ENCODE measurements at places on chromosomes 5 and 9.

DNA sequence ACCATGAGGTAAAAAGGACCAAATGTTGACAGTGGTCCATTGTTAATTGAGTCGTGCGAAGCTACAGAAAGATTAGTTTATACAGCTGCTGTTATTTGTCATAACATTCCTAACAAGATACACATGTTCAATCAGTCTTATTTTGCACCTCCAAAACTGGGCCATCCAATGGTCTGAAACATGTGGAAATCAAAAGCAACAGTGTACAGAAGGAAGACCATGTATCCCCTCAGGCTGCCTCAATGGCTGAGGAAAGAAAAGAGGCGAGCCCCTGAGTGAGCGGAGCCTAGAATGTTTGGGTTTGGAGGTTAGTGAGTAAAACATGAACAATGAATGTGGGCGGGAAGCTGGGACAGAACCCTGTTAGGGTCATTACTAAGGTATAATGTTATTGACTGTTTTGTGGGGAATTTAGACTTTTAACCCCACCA, 35.6 kb downstream of the NFIB start:
- no peak for DNase-seq

- no peak for DNase-seq
Observed at GRCh38 chr9:88892724-88893123, 98.5 kb upstream of the S1PR3 start.

GRCh38 chr9:15271403-15271802, 35.6 kb downstream of the TTC39B start:
- no peak for DNase-seq

DNA sequence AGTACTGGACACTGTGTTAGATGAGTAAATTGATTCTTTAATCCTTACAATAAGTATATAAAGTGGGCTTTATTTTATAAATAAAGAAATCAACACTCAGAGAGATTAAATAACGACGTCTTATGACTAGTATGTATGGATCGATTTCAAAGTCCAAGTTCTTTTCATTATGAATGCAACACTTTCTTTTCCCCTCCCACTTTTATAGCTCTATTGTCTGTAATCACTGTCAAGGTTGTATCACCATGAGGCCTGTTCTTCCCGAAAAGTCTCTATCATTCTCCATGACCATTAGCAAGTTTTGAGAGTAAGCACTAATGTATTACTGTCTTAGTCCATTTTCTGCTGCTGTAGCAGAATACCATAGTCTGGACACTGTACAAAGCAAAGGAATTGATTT, 228.4 kb downstream of the TLR4 start:
- no peak for DNase-seq

GRCh38 chr5:175752826-175753535, 95.1 kb downstream of the HRH2 start:
- DNase-seq = no peak

DNA sequence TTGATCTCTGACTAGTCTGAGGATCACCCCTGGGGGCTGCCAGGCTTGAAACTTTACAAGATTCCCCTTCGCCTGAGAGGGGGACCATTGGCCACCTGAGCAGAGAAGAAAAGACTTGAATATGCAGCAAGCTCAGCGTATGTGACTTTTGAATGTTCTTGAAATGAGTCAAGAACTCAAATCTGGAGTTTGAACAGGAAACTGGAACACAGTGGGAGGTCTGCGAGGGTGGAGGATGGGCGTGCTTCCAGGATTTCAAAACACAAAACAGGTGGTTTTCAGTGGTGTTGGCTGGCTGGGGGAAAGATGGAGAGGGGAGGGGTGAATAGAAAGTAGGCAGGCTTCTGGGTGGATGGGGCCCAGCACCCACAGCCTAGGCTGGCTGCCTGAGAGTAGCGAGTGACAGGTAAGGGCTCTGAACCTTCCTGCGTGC, 40.6 kb downstream of the TMEM174 start:
- no peak for DNase-seq

- no peak for DNase-seq
Observed at GRCh38 chr5:130050585-130050984, 146.3 kb downstream of the CHSY3 start.

DNA sequence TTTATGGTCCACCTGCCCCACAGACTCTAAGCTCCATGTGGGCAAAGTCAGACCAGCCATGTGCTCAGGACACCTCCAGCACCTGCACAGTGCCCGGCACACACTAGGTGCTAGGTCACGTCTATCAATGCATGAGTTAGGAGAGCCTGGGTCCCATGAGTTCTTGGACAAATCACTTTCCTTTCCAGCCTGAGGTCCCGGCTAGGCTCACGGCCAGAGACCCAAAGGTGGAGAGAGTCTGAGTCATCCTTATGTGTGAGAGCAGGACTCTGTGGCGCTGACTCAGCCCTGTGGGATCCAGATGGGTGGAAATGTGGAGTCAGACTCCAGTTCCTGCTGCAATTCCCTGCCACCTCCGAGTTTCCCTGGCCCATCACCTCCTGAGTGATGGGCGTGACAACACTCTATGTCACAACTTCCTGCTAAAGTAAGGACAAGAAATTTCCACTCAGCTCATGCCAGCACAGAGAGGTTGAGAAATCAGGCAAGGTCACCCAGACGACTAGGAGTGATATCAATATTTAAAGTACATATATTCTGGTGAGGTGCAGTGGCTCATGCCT, 2.5 kb upstream of the ST6GALNAC4 start:
- peak; percentile 82 for DNase-seq

DNA sequence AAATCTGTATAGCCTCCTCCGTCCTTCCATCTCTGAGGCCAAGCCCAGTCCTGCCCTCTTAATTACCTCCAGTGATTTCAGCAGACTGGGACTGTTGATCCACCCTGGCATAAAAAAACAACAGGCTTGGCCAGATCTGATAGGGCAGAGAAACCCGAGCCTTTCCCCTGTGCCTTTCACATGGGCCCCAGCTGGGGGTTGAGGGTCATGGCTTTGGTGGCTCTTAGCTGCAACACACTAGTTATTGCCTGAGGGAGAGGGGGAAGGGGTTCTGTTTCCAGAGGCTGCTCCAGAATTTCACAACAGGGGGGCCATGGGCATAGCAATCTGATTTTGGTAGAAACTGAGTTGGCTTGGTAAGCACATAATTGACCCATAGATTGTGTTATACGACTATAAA, 21.2 kb upstream of the PANK3 start:
- no peak for DNase-seq

DNA sequence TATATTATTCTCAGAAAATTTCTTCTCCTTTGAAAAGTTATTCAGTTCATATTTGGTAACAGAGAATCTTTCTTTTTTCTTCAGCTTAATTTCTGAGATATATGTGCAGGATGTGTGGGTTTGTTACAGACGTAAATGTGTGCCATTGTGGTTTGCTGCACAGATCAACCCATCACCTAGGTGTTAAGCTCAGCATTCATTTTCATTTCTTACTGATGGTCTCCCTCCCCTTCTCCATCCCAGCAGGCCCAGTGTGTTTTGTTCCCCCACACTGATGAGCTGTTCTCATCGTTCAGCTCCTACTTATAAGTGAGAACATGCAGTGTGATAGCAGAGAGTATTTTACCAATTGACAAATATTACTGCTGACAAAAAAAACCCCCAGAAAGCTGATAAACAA, 330.0 kb upstream of the CHD1 start:
- no peak for DNase-seq

DNA sequence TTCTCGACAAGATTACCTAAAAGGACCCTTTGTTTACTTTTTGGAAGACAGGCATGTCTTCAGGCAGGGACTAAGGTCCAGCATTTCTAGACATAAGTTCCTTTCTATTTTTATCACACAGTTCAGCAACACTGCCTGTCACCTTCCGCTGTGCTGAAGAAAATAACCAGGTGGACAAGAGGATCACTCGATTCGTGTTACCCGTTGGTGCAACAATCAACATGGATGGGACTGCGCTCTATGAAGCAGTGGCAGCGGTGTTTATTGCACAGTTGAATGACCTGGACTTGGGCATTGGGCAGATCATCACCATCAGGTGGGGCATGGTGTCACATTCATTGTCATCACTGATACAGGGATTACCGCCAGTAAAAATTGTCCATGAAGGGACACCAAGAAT, 85.6 kb upstream of the PLPP6 start:
- no peak for DNase-seq

DNA sequence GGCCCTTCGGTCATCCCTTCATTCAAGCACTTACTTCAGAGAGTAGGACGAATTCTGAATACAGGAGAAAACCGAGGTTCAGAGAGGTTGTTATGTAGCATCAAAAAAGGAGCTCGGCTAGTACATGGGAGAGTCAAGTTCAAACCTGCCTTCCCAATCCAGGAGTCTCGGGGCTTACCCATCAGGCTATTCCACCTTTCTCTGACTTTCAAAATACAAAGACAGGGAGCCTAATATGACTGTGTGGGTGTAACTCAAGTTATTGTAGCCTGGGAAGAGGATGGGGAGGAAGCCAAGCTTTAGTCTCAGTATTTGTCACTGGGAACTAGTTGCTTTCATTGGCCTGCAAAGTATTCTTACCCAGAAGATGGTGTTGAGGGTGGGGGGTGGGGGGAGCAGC, 274.8 kb upstream of the PANK3 start:
- DNase-seq = no peak

GRCh38 chr9:98992107-98992884, 48.6 kb downstream of the COL15A1 start:
- DNase-seq = no peak

- no peak for DNase-seq
Observed at GRCh38 chr9:74303945-74304344, 193.2 kb upstream of the RORB start.

All from left ventricle myocardium inferior (tissue), 1 donor.